Tracheal epithelial cell (primary cell): ENCODE measurements at places on chromosomes 5 and 9. TPM values are rescaled to one million over a fixed set of nuclear protein-coding genes. Genes with fewer than 3 reads are reported as not detected.

The SLC2A6 gene
- 1.9 and 37.6 TPM in 2 replicates for total RNA-seq

The ANKRD34B gene
- total RNA-seq = 0.96 TPM in 1 of 2 replicates, not detected in the other

The OTP gene
- not detected in 2 replicates for total RNA-seq

The CAPSL gene
- total RNA-seq = not detected in 2 replicates

The TMEM252 gene
- not detected in 2 replicates for total RNA-seq

The NEK6 gene
- 13.2 and 15.9 TPM in 2 replicates for total RNA-seq

The TMEM215 gene
- under 0.01 TPM in 1 of 2 replicates, not detected in the other for total RNA-seq

The PCDHB13 gene
- total RNA-seq = 0.24 TPM in 1 of 2 replicates, not detected in the other

The LMNB1 gene
- 4.7 and 11.6 TPM in 2 replicates for total RNA-seq

The C6 gene
- not detected in 2 replicates for total RNA-seq

The SLC36A2 gene
- total RNA-seq = not detected in 2 replicates

The STPG3 gene
- not detected in 2 replicates for total RNA-seq

The IFNK gene
- total RNA-seq = not detected in 2 replicates

The LCP2 gene
- total RNA-seq = not detected in 2 replicates

The TMEM267 gene
- 18.3 and 23.2 TPM in 2 replicates for total RNA-seq

The FPGS gene
- total RNA-seq = 86.3 and 124 TPM in 2 replicates

The KIF12 gene
- 2.4 TPM in 1 of 2 replicates, not detected in the other for total RNA-seq

The BARX1 gene
- under 0.01 TPM in 1 of 2 replicates, not detected in the other for total RNA-seq

The UGT3A1 gene
- 1.4 TPM in 1 of 2 replicates, not detected in the other for total RNA-seq

The ADGRV1 gene
- 0.85 and 0.96 TPM in 2 replicates for total RNA-seq

The PCDHB5 gene
- total RNA-seq = 0.24 and 0.64 TPM in 2 replicates

The MLANA gene
- not detected in 2 replicates for total RNA-seq

The SAPCD2 gene
- total RNA-seq = 1.1 and 4.1 TPM in 2 replicates

The PCDHGA11 gene
- 2.2 and 2.6 TPM in 2 replicates for total RNA-seq

The C1QTNF2 gene
- total RNA-seq = not detected in 2 replicates

The PHYHD1 gene
- total RNA-seq = 1.1 and 13.3 TPM in 2 replicates

The SLC36A3 gene
- not detected in 2 replicates for total RNA-seq

The IFNA13 gene
- not detected in 2 replicates for total RNA-seq

The NDST1 gene
- total RNA-seq = 40.7 and 56.3 TPM in 2 replicates

The LHX2 gene
- total RNA-seq = not detected in 2 replicates

The SLC9A3 gene
- total RNA-seq = 2.4 and 2.6 TPM in 2 replicates

The ST8SIA4 gene
- under 0.01 TPM in 1 of 2 replicates, not detected in the other for total RNA-seq

The RORB gene
- total RNA-seq = under 0.01 and 0.21 TPM in 2 replicates

The GPR150 gene
- total RNA-seq = 0.24 and 1.1 TPM in 2 replicates

The SVEP1 gene
- total RNA-seq = 0.21 and 1.2 TPM in 2 replicates

The ITGA1 gene
- 1.4 and 3.4 TPM in 2 replicates for total RNA-seq
